ENCODE measurements at places on chromosomes 6 and 20.

- H3K4me1 ChIP-seq = no peaks in the 10 kb centered on the region
- no peaks in the 10 kb centered on the region for H3K27me3 ChIP-seq
- no peak for DNase-seq
Observed at GRCh38 chr6:20559924-20560551, 25.8 kb downstream of the CDKAL1 start.

DNA sequence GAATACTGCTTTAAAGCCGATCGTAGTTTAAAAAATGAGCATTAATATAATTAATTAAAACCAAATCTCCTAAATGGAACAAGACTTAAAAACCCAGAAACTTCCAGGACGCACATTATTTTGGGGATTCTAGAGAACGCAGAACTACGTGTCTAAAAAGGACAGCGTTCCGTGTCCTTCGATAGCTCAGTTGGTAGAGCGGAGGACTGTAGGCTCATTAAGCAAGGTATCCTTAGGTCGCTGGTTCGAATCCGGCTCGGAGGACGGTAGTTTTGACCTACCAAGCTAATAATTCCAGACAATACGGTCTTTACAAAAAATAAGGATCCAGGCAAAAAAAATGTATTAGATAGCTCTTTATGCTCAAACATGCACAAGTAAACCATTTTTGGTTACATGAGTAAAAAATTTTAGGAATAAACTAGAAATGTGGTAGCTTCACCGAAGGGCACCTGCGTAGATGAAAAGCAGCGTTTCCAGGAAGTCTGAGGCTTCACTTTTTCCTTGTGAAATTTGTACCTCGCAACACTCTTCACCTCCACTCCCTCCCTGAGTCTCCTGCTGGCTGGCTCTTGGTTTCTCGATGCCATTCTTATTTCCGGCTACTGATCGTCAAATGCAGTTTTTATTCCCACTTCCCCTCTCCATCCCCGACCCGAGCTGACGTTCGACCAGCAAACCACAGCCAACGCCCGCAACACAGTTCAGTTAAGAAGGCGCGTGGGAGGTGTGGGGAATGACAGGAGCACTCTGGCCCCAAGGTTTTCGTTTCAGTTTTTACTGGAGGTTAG is 19.6 kb upstream of the ABT1 start:
- H3K4me1 ChIP-seq = no peaks in the 10 kb centered on the region
- H3K27ac ChIP-seq = no peak overlapping the region
- no peak overlapping the region for H3K4me3 ChIP-seq
- H3K36me3 ChIP-seq = no peaks in the 10 kb centered on the region

- H3K27me3 ChIP-seq = no peaks in the 10 kb centered on the region
- no peak for DNase-seq
- no peaks in the 10 kb centered on the region for H3K4me1 ChIP-seq
- H3K27ac ChIP-seq = no peak overlapping the region
- H3K36me3 ChIP-seq = no peaks in the 10 kb centered on the region
Observed at GRCh38 chr20:42193119-42193518, 574.9 kb upstream of the CHD6 start.

DNA sequence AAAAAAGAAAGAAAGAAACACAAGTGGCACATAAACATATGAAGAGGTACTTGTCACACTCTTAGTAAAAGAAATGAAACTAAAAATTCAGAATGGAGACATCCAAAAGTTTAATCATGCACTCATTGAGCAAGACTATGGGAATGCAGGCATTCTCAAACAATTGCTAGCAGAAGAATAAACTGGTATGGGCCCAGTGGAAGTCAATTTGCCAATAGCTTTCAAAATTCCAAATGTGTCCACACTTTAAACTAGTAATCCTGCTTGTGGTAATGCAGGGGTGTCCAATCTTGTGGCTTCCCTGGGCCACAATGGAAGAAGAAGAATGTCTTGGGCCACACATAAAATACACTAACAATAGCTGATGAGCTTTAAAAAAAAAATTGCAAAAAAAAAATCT is 97.4 kb downstream of the EPB41L2 start:
- 0 out of 2 replicates have a peak, but pooled peaks cover 2% of the 10 kb centered on the region for H3K36me3 ChIP-seq
- DNase-seq = peak; percentile 54
- no peak overlapping the region for H3K4me3 ChIP-seq
- peaks cover 55% of the 10 kb centered on the region for H3K4me1 ChIP-seq

- H3K4me3 ChIP-seq = no peak overlapping the region
- H3K27me3 ChIP-seq = no peaks in the 10 kb centered on the region
- peaks cover 35% of the 10 kb centered on the region for H3K4me1 ChIP-seq
- H3K27ac ChIP-seq = peak overlapping the region; percentile 7
Observed at GRCh38 chr6:35017411-35018181, 123.5 kb downstream of the TCP11 start.

DNA sequence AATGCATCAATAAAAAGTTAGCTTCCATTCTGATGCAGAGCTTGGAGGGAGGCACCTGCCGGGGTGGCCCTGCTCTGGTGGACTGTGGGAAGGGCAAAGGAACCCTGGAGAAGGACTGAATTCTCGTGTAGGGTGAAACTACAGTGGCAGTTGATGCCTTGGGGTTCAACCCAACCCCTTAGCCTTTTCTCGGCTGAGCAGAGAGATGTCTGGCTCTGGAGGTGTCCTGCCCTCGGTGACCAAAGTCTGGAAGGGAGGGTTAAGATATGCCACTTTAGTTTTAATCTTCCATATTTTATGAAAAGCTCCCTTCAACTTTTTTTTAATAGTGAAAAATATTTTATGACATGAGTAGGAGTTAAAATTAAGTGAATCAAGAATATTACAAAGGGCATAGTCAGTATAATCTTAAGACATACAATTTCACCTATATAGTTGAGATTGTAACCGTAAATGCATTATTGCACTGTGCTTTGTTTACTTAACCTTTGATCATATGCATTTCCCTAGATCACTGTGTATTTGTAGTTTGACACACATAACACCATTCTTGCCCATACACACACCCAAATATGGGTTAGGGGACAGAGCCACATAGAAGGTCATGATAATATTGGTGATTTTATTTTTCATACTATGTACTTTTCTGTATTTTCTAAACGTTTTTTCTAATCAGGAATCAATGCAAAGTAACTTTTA is 179.6 kb downstream of the MCHR2 start:
- H3K4me3 ChIP-seq = no peak overlapping the region
- H3K27ac ChIP-seq = no peak overlapping the region
- peaks cover 4% of the 10 kb centered on the region for H3K27me3 ChIP-seq
- H3K4me1 ChIP-seq = no peaks in the 10 kb centered on the region
- DNase-seq = no peak

- no peaks in the 10 kb centered on the region for H3K27me3 ChIP-seq
- H3K36me3 ChIP-seq = no peaks in the 10 kb centered on the region
- 0 out of 2 replicates have a peak, but pooled peaks cover 4% of the 10 kb centered on the region for H3K4me1 ChIP-seq
- H3K27ac ChIP-seq = no peak overlapping the region
- no peak for DNase-seq
- no peak overlapping the region for H3K4me3 ChIP-seq
Observed at GRCh38 chr6:140581601-140582000, 1207.2 kb upstream of the CITED2 start.

GRCh38 chr6:13515912-13516311 is 28.5 kb upstream of the GFOD1 start:
- no peaks in the 10 kb centered on the region for H3K4me1 ChIP-seq
- no peaks in the 10 kb centered on the region for H3K36me3 ChIP-seq
- no peak overlapping the region for H3K4me3 ChIP-seq
- no peaks in the 10 kb centered on the region for H3K27me3 ChIP-seq
- peak; percentile 16 for DNase-seq

GRCh38 chr6:101777646-101778045 is 384.1 kb downstream of the GRIK2 start:
- no peak overlapping the region for H3K27ac ChIP-seq
- no peaks in the 10 kb centered on the region for H3K4me1 ChIP-seq
- no peaks in the 10 kb centered on the region for H3K27me3 ChIP-seq
- no peaks in the 10 kb centered on the region for H3K36me3 ChIP-seq
- DNase-seq = no peak

DNA sequence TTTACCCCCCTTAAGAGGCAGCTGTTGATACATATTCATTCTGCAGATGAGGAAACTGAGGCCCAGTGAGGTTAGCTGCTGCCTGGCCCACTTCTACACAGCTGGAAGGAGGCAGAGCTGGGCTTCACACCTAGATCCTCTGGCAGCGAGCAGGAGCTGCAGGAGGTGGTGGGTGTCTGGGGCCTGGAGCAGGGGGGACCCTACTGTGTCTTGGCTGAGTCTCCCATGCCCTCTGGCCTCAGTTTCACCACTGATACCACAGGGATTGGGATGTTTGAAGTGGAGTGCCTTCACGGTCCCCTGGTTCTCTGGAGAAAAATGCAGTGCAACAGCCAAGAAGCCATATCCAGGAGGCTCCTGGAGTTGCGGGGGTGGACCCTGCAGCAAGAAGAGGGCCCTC is 8.2 kb upstream of the BPIFA2 start:
- H3K4me1 ChIP-seq = no peaks in the 10 kb centered on the region
- H3K27me3 ChIP-seq = peaks cover 13% of the 10 kb centered on the region
- H3K36me3 ChIP-seq = no peaks in the 10 kb centered on the region
- no peak overlapping the region for H3K4me3 ChIP-seq
- peak; percentile 19 for DNase-seq

GRCh38 chr20:51190783-51191180 is 167.9 kb upstream of the KCNG1 start:
- no peaks in the 10 kb centered on the region for H3K36me3 ChIP-seq
- H3K4me3 ChIP-seq = no peak overlapping the region
- H3K27ac ChIP-seq = no peak overlapping the region
- no peak for DNase-seq

DNA sequence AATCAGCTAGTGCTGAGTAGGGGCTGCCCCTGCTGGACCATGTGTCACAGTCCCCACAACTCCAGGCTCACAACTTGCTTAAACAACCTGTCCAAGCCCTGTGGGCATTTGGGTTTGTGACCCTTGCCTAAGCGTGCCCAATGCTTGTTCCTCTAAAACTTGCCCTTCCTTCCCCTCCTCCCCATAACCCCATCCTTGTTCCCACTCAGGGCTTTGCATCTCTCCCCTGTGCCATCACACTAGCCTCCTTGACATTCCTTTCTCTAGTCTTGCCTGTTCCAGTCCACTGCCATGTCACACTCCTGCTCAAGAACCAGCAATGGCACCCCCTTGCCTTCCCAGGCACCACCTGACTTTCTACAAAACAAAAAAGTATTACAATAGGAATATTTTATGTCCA is 2.3 kb upstream of the DLGAP4 start:
- no peaks in the 10 kb centered on the region for H3K4me1 ChIP-seq
- peaks cover 84% of the 10 kb centered on the region for H3K27me3 ChIP-seq
- no peak overlapping the region for H3K27ac ChIP-seq
- H3K4me3 ChIP-seq = no peak overlapping the region
- no peaks in the 10 kb centered on the region for H3K36me3 ChIP-seq

DNA sequence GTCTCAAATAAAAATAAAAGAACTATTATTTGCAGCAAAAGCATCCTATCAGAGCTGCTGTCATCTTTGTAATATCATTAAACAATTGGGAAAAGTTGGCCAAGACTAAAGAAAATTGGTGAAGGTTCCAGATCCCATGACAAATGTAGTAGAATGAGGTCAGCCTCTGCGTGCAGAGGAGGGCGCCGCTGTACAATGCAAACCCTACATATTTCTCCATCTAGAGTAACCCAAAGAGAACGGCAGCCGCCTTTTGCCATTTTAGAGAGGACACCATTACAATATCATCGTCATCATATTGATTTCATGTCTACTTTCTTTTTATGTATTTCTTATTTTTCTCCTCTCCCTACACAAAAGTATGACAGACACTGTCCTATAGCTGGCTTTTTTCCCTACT is 59.5 kb downstream of the ZMYND8 start:
- H3K27me3 ChIP-seq = no peaks in the 10 kb centered on the region
- H3K27ac ChIP-seq = no peak overlapping the region
- no peak overlapping the region for H3K4me3 ChIP-seq
- peaks cover 81% of the 10 kb centered on the region for H3K36me3 ChIP-seq
- no peaks in the 10 kb centered on the region for H3K4me1 ChIP-seq

- H3K27ac ChIP-seq = no peak overlapping the region
- H3K36me3 ChIP-seq = no peaks in the 10 kb centered on the region
- no peaks in the 10 kb centered on the region for H3K4me1 ChIP-seq
- DNase-seq = no peak
- H3K27me3 ChIP-seq = 0 out of 2 replicates have a peak, but pooled peaks cover 3% of the 10 kb centered on the region
Observed at GRCh38 chr20:20089939-20090338, 37.6 kb downstream of the CFAP61 start.

DNA sequence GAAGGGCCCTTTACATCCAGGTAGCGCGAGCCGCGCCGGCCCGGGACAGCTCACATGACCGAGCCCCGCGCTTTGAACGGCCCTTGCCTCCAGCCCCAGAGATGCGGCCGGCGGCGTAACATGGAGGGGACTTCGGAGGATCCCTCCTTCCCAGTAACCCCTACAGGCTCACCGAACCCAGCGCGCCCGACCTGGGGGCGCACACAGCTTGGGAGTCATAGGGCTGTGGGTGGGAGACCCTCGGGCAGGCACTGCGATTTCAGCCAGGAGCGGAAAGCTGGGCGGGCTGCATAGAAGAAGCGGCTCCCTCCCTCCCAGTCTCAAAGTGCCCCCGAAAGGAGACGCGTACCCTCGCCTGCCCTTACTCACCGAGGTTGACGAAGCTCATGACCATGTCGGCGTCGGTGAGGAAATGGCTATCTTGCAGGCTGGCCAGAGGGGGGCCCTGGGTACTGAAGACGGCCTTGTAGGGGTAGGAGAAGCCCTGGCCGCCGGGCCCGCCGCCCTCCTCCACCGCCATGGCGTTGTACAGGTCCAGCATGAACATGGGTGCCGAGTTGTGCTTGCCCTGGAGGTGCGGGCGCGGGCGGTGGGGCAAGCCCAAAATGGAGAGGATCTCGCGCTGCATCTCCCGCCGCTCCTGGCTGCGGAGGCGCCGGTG is 975 bp downstream of the BMP7 start:
- H3K36me3 ChIP-seq = no peaks in the 10 kb centered on the region
- peaks cover 87% of the 10 kb centered on the region for H3K27me3 ChIP-seq
- H3K27ac ChIP-seq = no peak overlapping the region
- H3K4me3 ChIP-seq = no peak overlapping the region

DNA sequence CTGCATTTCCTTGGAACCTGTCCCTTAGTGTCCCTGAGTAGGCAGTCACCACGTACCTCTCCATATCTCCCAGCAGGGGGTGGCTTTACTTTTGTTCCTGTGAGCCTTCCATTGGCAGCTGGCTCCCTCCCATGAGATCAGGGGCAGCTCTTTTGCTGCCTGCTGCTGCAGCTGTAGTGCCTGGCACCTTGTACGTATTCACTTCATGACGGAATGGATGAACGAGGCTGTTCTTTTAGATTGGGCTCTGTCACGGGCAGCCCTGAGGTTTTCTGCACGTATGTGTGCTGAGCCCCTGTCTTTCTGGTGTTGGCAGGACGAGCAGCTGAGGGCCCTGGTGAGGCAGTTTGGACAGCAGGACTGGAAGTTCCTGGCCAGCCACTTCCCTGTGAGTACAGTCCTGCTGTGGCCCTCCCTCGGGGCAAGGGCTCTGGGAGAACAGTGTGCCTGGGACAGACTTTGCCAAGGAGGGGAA is 14.6 kb downstream of the MYBL2 start:
- H3K4me3 ChIP-seq = no peak overlapping the region
- H3K4me1 ChIP-seq = peaks cover 9% of the 10 kb centered on the region
- H3K27me3 ChIP-seq = no peaks in the 10 kb centered on the region
- H3K27ac ChIP-seq = no peak overlapping the region
- peaks cover 51% of the 10 kb centered on the region for H3K36me3 ChIP-seq

DNA sequence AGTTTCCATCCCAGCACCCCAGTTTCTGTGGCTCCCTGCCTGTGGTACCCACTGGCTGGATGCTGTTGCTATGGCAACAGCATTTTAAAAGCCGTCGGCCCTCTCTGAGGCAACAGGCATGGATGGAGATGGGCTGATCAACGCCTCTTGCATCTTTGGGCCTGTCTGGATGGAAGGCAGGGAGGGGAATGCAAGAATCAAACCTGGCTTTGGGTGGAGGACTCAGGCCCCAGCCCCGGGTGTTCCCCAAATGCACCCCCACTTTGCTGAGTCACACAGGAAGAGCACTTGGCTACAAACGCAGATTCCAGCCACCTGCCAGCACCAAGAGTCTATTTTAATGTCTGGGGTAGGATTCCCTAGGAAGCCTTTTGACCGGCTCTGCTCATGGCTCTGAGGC is 45.7 kb upstream of the TGM2 start:
- H3K27ac ChIP-seq = no peak overlapping the region
- H3K4me1 ChIP-seq = peaks cover 6% of the 10 kb centered on the region
- H3K27me3 ChIP-seq = no peaks in the 10 kb centered on the region
- no peak for DNase-seq
- H3K36me3 ChIP-seq = no peaks in the 10 kb centered on the region

All from SJSA1 (cell line).